ENCODE measurements at places on chromosomes 1 and 21. TPM values are rescaled to one million over a fixed set of nuclear protein-coding genes. Genes with fewer than 3 reads are reported as not detected.

- H3K4me3 ChIP-seq, result no peak overlapping the region
- no peaks in the 10 kb centered on the region for H3K4me1 ChIP-seq
- H3K36me3 ChIP-seq, result no peaks in the 10 kb centered on the region
- H3K27me3 ChIP-seq, result no peaks in the 10 kb centered on the region
These were observed 168.6 kb upstream of the FGGY start for GRCh38 chr1:59128239-59128736.

DNA sequence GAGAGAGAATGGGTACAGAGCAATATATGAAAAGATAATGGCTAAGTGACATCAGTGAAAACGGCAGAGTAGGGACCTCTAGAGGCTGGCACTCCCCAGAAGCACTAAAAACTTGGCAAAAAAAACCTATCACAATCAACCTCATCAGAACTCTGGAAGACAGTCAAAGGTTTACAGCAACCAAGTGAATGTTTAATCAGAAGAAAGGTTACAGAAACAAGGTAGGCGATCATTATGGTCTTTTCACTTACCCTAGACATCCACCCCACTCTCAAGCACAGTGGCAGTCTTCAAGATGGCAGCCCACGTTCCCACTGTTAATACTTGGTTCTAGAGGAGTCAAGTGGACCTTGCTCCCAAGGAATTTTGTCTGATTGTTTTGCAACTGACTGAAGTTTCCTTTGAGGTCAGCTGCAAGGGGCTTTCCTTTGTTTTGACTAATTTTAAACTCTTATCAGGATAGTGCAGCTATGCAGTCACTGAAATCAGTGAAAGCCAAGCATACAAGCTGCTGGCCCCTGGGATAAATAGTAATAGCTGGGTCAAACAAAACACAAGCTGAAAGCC is 7.2 kb downstream of the KIFAP3 start:
- no peaks in the 10 kb centered on the region for H3K27me3 ChIP-seq
- peaks cover 11% of the 10 kb centered on the region for H3K36me3 ChIP-seq
- H3K4me3 ChIP-seq, result no peak overlapping the region

DNA sequence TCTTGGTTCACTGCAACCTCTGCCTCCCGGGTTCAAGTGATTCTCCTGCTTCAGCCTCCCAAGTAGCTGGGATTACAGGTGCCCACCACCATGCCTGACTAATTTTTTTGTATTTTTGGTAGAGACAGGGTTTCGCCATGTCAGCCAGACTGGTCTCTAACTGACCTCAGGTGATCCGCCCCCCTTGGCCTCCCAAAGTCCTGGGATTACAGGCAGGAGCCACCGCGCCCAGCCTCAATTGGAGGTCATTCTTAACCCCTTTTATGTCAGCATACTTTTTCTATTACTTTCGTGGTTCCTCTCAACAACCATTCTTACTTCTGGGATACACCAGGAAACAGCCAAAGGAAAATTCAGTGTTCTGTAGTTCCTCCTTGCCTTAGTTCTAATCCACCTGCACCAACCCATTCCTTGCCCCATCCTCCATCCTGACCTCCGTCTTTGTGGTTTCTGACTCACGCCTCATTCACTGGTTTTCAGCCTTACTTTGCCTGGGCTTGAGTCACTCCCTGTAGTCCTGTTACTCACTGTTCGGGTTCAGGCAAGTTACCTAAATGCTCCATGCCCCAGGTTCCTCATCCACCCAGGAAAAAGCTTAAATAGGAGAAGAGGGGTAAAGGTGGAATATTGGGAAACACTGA is 12.9 kb upstream of the BCL10 start:
- no peak overlapping the region for H3K27ac ChIP-seq
- H3K36me3 ChIP-seq, result no peaks in the 10 kb centered on the region
- no peak for DNase-seq

DNA sequence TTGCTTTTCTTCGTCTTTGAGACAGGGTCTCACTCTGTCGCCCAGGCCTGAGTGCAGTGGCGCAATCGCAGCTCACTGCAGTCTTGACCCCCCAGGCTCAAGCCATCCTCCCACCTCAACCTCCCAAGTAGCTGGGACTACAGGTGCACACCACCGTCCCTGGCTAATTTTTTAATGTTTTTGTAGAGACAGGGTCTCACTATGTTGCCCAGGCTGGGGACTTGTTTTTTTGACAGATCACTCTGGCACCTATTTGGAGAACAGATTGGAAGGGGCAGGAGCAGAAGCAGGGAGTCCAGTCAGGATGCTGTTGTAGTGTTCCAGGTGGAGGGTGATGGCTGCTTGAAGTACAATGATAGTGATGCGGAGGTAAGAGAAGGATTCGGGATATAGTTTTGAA is 12.7 kb upstream of the KDM4A start:
- H3K27me3 ChIP-seq, result peaks cover 10% of the 10 kb centered on the region
- H3K4me1 ChIP-seq, result no peaks in the 10 kb centered on the region
- no peaks in the 10 kb centered on the region for H3K36me3 ChIP-seq
- no peak for DNase-seq
- H3K27ac ChIP-seq, result no peak overlapping the region
- H3K4me3 ChIP-seq, result no peak overlapping the region

GRCh38 chr21:36247316-36248010 is 72.5 kb upstream of the MORC3 start:
- peaks cover 6% of the 10 kb centered on the region for H3K4me1 ChIP-seq
- DNase-seq, result no peak
- H3K27me3 ChIP-seq, result no peaks in the 10 kb centered on the region

GRCh38 chr1:29259802-29260441 is 23.6 kb downstream of the PTPRU start:
- H3K4me1 ChIP-seq, result peaks cover 18% of the 10 kb centered on the region
- DNase-seq, result peak; percentile 67
- peaks cover 34% of the 10 kb centered on the region for H3K27me3 ChIP-seq
- H3K36me3 ChIP-seq, result no peaks in the 10 kb centered on the region

GRCh38 chr1:65308781-65309303 is 501 bp upstream of the DNAJC6 start:
- no peak for DNase-seq
- H3K4me1 ChIP-seq, result peaks cover 20% of the 10 kb centered on the region
- peaks cover 51% of the 10 kb centered on the region for H3K27me3 ChIP-seq
- H3K4me3 ChIP-seq, result peak overlapping the region; percentile 66

DNA sequence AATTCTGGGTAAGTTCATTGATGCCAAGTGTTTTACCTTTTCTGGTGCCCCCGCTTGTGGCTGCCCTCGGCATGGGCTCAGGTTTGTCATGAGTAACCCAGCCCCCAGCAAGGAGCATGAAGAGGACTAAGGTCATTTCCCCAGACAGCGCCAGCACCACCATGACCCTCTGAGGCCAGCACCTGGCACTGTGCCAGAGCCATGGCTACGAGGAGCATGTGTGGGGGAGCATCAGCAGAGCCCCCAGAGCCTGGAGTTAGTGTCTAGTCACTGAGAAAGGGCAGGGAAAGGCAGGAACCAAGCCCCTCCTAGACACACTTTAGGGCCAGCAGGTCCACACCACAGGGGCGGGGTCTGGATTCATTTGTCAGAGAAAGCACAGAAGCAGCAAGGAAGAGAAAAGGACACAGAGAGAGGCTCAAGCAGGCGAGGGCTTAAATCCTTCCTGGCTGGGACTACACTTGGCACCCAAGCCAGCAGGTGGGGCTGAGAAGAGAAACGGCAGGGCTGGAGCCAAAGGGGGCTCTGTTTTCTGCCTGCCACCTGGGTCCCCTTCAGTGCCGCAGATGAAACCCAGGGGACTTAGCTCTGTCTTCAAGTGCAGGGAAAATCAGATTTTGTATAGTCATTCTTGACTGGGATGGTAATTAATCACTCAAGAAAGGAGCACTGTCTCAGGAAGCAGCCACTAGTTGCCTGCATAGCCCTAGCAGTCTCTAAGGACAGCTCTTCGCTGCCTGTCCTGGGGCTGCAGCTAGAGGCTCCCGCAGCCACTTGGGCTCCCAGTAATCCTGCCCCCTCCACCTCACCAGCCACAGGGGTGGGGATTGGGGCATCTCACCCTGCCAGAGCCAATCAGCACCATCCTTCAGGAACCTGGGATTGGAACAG is 79.6 kb upstream of the ZC3H12A start:
- H3K27me3 ChIP-seq, result peaks cover 99% of the 10 kb centered on the region
- no peak for DNase-seq
- no peak overlapping the region for H3K27ac ChIP-seq
- no peaks in the 10 kb centered on the region for H3K36me3 ChIP-seq
- H3K4me1 ChIP-seq, result no peaks in the 10 kb centered on the region

- DNase-seq, result no peak
- no peak overlapping the region for H3K4me3 ChIP-seq
- no peaks in the 10 kb centered on the region for H3K27me3 ChIP-seq
- H3K4me1 ChIP-seq, result peaks cover 57% of the 10 kb centered on the region
- no peak overlapping the region for H3K27ac ChIP-seq
- no peaks in the 10 kb centered on the region for H3K36me3 ChIP-seq
These were observed 29.1 kb upstream of the SRP9 start for GRCh38 chr1:225748529-225748928.

DNA sequence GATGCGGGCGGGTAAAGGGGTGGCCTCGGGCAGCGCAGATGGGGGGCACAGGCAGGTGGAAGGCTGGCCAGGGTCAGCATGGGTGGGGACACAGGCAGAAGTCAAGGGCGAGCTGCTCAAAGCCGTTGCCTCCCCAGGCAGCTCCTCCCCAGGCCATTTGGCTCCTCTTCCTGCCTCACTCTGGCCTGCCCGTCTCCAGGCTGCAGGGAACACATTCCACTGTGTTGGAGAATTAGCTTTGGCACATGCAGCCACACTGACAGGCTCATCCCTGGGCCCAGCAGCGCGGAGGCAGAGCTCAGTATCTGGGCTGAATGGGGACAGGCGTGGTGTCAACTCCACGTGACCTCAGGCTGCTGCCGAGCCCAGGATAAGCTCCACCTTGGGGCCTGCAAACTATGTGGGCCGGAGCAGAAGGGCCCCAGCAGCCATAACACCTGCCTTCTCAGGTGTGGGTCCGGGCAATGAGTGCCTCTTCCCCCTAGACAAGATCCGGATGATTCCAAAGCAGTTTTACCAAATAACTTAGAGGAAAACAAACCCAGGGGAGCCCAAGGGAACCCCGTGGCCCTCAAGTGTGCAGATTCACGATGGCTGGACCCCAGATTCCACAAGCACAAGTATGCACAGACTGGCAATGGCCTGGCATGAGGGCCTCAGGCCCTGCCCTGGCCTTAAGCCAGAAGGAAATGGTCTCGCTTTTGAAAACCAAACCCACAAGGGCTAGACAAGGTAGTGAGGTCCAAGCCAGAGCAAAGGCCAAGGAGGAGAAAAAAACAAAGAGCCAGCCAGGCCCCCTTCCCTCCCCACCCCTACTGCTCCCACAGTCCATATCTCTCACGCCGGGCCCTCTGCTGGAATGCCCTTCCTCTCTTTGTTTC is 40.2 kb downstream of the HSPG2 start:
- peaks cover 92% of the 10 kb centered on the region for H3K4me1 ChIP-seq
- H3K27ac ChIP-seq, result peak overlapping the region; percentile 90
- DNase-seq, result peak; percentile 88
- peak overlapping the region; percentile 7 for H3K4me3 ChIP-seq

DNA sequence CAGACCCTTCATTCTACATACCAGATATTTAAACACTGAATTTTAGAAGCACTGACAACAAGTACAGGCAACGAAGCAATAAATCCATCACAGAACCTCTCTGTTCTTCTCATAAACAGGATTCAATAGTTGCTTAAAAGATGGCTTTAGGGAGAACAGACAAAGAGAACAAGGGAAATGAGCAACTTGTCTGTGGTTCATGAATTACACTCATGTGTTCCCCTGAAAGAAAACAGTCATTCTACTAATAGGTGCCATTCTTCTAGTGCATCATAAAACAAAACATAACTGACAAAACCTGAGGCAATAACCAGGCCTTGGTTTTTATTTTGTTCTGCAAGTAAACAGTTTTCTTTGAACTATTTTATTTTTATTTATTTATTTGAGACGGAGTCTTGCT is 6.8 kb downstream of the GNL2 start:
- peaks cover 84% of the 10 kb centered on the region for H3K36me3 ChIP-seq
- peaks cover 3% of the 10 kb centered on the region for H3K4me1 ChIP-seq
- no peaks in the 10 kb centered on the region for H3K27me3 ChIP-seq
- DNase-seq, result no peak
- H3K4me3 ChIP-seq, result no peak overlapping the region
- no peak overlapping the region for H3K27ac ChIP-seq

- peak; percentile 75 for DNase-seq
- H3K27me3 ChIP-seq, result no peaks in the 10 kb centered on the region
These were observed 75.3 kb upstream of the KIAA0040 start for GRCh38 chr1:175267716-175268416.

- peak; percentile 19 for DNase-seq
- peak overlapping the region; percentile 5 for H3K27ac ChIP-seq
- no peaks in the 10 kb centered on the region for H3K36me3 ChIP-seq
- peaks cover 22% of the 10 kb centered on the region for H3K4me1 ChIP-seq
- no peaks in the 10 kb centered on the region for H3K27me3 ChIP-seq
These were observed 627.4 kb downstream of the LMO4 start for GRCh38 chr1:87956072-87956471.

DNA sequence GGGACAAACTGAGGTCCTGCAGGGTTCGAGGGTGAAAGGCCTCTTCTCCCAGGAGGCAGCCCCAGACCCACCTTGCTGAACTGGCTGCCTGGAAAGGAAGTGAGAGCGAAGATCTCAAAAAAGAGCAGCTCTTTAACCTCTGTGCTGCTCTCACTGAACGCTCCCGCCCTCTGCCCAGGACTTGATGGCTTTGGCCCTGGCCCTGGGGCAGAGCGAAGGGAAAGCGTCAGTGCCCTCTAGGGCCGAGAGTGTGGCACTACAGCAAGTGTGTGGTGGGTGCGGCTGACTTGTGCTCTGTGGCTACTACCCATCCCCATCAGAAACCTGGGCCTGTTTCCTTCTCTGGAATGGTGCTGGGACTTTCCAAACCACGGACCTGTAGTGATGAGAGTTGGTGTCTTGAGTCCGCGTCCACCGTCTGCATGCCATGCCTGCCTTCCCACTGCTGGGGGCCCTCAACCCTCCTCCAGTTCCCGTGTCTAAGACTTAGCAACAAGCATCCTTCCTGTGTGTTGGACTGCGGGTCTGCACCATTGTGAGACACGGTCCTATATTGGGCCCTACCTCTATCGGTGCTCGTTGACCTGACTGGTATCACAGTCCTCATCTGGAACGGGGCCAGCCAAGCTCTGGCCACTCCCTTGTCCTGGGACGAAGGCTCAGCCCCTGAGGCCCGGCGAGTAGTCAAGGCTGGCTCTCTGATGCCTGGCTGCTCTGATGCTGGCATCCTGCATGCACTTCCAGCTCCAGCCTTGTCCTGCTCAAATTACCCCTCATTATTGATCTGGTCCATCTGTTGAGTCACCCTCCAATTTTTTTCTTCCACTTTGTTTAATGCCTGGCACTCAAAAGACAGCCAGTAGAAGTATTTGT is 180.3 kb downstream of the DISC1 start:
- H3K27me3 ChIP-seq, result no peaks in the 10 kb centered on the region
- H3K4me1 ChIP-seq, result peaks cover 25% of the 10 kb centered on the region
- peak; percentile 34 for DNase-seq
- no peak overlapping the region for H3K4me3 ChIP-seq
- no peak overlapping the region for H3K27ac ChIP-seq

GRCh38 chr1:2452932-2453315 is 23.2 kb upstream of the PLCH2 start:
- no peak overlapping the region for H3K27ac ChIP-seq
- no peaks in the 10 kb centered on the region for H3K36me3 ChIP-seq
- peaks cover 93% of the 10 kb centered on the region for H3K27me3 ChIP-seq
- no peak for DNase-seq
- no peaks in the 10 kb centered on the region for H3K4me1 ChIP-seq
- H3K4me3 ChIP-seq, result no peak overlapping the region

The CNTN2 gene
- 0.58 TPM for total RNA-seq

The ACOT7 gene
- total RNA-seq, result 8.6 TPM

The SPRR2B gene
- total RNA-seq, result not detected

The CFAP107 gene
- total RNA-seq, result not detected

The NR0B2 gene
- total RNA-seq, result 7.2 TPM

The GBP7 gene
- 0.11 TPM for total RNA-seq
